ENCODE measurements at places on chromosomes 2 and 18.

GRCh38 chr2:57075226-57075625 is 891.4 kb downstream of the CCDC85A start:
- DNase-seq, result no peak

GRCh38 chr18:70337139-70337972 is 48.5 kb downstream of the SOCS6 start:
- no peak for DNase-seq

GRCh38 chr2:24469148-24469650 is 21.9 kb upstream of the NCOA1 start:
- no peak for DNase-seq

DNA sequence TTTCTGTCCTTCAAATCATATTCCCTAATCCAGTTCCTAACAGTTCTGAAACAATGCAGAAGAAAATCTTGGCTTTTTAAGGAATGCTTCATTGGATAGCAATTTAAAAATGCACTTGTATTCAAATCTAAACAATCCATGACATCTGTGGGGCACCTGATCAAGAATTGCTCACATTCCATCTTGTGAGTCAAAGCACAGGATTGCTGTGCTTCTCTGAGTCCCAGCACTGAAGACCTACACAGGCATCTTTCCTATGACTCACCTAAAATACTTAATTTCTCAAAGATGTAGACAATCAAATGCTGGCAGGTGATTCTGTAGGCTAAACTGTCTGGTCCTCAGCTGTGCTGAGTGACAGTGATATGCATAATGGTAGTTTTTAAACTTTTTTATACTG is 10.1 kb upstream of the ATP8B1 start:
- DNase-seq, result no peak

DNA sequence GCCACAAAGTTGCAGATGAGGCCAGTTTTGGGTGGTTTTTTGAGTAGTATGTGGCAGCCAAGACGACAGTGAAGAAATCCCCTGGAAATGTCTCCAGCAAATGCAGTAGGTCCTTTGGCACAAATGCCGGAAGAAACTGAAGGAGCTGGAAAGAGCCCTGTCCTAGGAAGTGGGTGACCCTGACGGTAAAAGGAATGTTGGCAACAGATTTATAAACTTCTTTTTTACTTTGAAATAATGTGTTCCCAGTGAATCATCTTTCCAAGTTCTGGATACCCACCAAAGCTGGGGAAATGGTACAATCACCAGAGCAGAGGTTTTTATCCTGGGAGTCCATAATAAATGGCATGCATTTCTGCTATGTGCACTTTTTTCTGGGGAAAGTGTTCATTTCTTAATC is 112.9 kb downstream of the CSRNP3 start:
- DNase-seq, result no peak

GRCh38 chr2:107721178-107721577 is 105.5 kb upstream of the RGPD4 start:
- DNase-seq, result no peak

- DNase-seq, result no peak
Measured at GRCh38 chr18:4806331-4806730, 351.2 kb upstream of the DLGAP1 start.

DNA sequence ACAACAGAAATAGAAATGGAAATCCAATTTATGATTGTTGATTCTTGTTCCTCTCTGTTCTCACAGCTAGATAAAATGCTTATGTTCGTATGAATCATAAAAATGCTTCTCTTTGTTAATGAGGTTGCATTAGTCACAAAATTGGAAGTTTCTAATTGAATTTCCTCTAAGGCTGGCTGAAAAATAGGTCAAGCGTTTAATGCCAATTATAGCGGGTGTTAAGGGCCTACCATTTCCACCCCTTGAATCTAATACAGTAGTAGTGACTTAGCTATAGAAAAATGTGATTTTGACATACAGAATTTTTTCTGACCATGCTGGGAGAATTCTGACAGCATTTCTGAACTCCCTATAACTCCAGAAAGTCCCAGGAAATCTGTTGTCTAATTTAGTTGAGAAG is 107.1 kb downstream of the TTN start:
- DNase-seq, result no peak

DNA sequence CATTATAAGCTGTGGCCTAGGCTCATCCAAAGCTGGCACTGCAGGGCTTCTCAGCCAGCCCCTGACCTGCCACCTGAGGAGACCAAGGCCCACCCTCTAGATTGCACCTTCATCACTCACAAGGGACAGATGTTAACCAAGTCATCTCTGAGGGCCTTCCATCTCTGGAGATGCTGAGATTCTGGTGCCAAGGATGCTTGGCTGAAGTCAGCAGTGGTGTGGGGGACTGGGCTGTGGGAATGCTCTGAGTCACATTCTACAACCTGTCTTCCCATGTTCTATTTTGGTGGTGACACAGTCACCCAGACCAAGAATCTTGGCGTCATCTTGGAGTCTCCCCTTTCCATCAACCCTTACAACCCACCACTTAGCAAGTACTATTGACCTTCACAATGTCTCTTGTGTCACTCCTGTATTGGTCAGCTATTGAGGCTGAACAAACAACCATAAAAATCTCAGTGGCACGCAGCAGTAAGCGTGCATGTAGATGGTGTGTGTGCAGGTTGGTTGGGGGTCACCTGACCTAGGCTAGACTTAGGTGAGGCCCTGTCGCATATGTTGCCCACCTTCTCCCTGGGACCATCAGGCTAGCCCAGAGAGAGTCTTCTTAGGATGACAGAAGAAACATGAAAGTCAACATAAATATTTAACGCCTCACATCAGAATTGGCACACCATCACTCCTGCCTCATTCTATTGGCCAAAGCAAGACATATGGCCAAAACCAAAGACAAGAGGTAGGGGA is 135.0 kb downstream of the SMAD7 start:
- no peak for DNase-seq

DNA sequence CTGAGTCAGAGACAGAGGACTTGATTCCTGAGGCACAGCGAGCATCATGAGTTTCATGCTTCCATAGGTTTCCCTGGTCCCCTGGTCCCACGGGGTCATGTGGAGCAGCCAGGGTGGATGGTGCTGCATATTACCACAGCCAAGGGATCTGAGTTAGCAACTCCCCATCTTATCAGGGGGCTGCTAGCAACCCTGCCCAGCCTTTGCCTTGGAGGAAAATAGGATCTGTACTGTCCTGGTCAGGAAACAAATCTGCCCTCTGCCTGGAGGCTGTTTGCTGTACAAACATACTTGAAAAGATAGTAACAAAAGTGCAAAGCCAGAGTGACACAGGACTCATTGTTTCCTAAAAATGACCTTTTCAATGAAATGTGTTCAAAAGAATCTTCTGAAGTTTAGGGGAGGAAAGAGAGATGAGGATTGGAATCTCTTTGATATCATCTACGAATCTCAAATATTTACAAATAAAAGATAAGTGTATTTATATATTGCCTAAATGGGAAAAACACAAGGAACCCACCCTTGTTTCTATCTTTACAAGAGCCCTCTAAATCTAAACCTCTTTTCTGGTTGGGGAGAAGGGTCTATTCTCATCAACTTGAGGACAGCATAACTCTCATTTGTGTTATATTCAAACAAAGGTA is 194.8 kb downstream of the CD226 start:
- no peak for DNase-seq

GRCh38 chr18:41353777-41354528 is 601.1 kb upstream of the PIK3C3 start:
- DNase-seq, result no peak

DNA sequence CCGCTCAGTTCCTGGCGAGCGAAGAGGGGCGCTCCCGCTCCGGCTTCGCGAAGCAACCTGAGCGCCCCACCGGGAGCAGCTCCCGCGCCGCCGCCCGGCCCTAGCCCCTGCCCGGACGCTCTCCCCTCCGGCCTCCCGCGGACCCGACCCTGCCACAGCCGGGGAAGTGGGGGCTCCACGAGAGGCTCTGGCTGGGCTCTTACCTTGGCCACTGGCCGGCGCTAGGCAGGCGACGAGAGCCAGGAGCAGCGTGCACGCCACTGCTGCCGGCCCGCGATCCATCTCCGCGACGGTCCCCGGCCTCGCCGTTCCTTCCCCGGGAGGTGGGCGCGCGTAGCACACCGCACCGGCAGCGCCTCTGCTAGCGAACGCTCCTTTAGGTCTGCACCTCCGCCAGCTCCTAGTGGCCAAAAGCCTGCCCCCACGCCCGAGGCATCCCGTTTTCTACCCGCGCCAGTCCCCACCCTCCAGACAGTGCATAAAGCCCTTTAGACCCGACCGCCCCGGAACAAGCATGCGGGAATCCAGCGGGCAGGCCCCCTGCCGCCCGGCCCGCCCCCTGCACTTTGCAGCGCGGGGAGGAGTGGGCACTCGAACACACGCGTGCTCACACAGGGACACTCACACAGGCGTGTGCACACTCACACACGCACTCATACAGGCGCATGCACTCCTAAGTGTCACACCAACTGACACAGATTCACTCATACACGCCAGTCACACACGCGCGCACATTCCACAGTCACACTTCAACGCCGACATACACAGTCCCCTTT is at the start of gene LRP2:
Gene LRP2 (minus strand): TSS at position 417 of the 776 bp plus-strand sequence. CDS start 135 bp downstream, at position 282.
- no peak for DNase-seq

Measured in tibial nerve (tissue), 4 donors.